Kasumi-1 (cell line): ENCODE measurements at places on chromosomes 5 and 9.

DNA sequence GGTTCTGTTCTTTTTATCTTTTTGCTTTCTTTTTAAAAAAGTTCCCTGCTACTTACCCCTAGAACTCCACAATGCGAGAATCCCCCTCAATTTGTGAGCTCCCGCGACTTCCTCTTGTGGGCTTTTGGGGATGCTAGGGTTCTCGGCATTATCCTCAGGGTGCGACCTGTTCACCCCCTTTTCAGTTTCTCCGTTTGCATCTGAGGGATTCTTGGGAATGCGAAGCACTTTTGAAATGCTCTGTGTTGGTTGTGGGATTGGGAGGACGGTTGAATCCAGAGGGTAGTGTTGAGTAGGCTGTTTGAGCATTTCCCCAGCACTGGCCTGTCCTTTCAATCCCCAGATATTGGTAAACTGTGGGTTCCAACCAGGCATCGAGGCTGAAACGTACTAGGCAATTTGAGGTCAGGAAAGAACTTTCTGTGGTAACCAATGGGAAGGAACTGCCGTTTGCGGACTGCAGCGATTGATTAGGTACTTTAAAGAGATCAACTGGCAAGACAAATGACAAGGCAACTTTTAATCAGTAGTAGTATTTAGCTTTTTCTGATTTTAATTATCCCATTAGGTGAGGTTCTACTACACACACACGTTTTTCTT is 415 bp downstream of the XRCC4 start:
- DNase-seq, result peak; percentile 54

DNA sequence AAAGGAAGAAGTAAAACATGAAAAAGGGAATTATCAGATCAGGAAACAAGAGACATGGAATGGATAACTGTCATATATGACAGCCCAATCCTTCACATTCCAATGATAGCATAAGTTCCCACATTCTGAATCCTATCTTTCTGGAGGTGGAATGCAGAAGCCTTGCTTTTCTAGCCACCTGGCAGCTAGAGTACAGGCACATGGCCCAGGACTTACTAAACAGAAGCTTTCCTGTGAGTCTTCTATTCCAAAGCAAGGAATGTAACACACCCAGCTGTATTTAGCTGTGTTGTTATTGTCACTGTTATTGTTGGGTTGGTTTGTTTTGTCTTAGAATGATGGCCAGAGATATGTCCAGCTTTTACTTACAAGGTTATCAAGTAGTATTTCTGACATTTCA is 780.5 kb upstream of the ZNF608 start:
- no peak for DNase-seq

DNA sequence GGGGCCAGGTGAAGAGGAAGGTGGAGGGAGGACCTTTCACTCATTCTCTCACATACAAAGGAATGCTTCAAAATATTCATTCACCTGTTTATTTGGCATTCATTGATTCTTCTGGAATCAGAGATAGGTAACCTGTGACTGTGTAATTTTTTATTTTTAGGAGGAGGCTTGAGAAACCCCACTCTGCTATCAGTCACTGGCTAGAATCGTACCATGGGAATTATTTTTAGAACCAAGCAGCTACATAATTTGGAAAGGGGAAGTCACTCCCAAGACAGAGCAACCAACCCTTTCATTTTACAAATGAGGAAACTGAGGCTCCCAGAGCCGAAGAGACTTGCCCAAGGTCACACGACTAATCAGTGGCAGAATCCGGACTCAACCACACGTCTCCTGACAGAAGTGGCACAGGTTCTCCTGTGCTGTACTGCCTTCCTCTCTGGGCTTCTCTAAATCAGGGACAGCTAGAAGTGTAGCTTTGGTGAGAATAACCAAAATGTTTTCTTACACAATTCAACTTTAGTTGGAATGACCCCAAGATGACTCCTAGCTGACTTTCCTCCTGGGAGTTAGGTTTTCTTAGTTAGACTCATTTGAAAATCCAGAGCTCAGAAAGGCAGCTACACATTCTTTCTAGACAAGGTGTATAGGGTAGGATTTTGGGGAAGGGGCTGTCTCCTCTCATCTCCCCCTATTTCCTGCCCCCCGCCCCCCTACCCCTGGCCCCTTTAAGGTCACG is 264.3 kb upstream of the PANK3 start:
- DNase-seq, result no peak

GRCh38 chr9:136240941-136241340 is 4.7 kb downstream of the QSOX2 start:
- DNase-seq, result no peak
